Stimulated activated naive CD8-positive, alpha-beta T cell treated with anti-CD3 and anti-CD28 coated beads, Interleukin-15, Interleukin-2, amounts not matched to agents 100 U/mL and 50 U/mL, for 24 hours (primary cell): ENCODE measurements at places on chromosomes 2 and 18.

DNA sequence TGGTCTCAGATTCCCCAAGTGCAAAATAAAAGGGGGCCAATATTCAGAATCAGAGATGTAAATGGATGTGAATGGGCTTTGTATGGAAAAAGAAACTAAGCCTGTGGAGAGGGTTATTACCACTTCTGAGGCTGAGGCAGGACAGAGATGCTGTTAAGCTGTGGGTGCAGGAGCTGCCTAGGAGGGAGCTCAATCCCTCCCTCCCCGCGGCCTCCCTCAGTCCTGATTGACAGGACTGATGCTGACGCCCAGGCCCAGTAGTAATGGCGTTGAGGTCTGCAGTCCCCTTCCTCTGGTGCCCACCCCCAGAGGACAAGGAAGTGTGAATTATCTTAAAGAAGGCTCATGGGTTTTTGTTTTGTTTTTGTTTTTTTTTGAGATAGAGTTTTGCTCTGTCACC is 40.4 kb downstream of the PSD4 start:
- no peak for DNase-seq

DNA sequence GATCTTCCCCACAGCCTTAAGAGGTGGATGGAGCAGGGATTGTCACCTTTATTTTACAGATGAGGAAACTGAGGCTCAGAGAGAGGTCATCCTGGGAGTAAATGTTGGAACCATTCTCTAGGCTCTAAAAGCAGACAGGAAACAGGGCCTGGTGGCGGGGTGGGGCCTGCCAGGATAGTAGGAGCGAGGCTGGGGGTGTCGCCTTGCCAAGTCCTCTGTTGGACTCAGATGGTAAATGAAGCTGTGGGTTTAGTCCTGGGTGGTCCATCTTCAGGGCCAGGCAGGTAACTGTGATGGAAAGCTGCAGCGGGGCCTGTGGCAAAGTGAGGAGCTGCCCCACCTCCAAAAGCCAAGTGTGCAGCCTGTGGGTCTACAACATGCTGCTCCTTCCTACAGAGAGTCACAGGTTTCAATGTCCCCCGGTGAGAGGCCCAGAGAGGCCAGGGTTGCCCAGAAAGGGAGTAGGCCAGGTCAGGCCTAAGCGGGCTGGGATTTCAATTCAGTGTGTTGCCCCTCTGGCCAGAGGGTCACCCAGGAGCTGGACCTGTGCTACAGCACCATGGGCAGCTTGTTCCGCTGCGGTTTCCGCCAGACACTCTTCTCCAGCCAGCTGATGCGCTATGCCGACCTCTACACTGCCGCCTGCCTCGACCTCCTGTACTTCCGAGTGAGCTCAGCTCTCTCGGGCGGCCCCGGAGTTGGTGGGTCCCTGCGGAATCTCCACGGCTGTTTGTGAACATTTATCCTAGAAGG is 6.6 kb downstream of the NT5DC4 start:
- no peak for DNase-seq

GRCh38 chr2:235063471-235063961 is 111.7 kb downstream of the SH3BP4 start:
- no peak for DNase-seq

DNA sequence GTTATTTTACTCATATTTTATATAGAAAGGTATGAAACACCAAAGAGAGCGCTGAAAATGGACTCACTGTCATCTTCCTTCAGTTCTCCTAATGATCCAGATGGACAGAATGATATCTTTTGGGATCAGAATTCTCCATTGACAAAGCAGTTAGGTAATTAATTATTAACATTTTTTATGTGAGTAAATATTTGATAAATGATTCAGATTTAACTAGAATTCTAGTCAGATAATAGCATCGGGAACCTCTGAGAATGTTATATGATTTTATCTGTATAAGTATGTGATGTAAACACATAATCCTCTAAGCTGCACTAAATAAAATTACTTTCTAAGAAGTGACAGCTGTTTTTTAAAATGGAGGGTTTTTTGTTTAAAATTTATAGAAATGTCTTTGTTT is 2.0 kb downstream of the ETAA1 start:
- DNase-seq: no peak

- no peak for DNase-seq
Observed at GRCh38 chr2:74387346-74387745, 7.2 kb upstream of the DCTN1 start.

GRCh38 chr18:4858379-4859127 is 338.5 kb downstream of the AKAIN1 start:
- DNase-seq: no peak

DNA sequence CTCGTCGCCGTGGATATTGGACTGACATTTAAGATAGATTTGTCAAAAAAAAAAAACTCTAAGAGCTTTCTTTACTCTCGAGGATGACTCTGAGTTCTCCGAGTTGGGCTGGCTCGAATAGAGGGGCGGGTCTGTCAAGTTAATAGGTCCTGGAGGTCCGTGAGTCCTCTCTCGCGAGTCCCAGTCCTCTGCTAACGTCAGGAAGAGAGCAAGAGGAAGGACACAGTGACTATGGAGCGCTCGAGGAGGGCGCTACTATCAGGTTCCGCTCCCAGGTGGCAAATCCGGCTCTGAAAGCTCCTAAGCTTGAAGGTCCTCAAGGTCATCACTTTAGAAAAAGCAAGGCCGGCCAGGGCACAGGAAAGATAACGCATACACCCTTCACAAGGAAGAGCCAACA is 404 bp upstream of the AKAIN1 start:
- no peak for DNase-seq

GRCh38 chr2:8315531-8316165 is 366.2 kb upstream of the ID2 start:
- DNase-seq: no peak
